ENCODE measurements at places on chromosomes 2 and 18.

- DNase-seq, result no peak
These were observed 51.7 kb downstream of the PELI1 start for GRCh38 chr2:64092502-64092901.

DNA sequence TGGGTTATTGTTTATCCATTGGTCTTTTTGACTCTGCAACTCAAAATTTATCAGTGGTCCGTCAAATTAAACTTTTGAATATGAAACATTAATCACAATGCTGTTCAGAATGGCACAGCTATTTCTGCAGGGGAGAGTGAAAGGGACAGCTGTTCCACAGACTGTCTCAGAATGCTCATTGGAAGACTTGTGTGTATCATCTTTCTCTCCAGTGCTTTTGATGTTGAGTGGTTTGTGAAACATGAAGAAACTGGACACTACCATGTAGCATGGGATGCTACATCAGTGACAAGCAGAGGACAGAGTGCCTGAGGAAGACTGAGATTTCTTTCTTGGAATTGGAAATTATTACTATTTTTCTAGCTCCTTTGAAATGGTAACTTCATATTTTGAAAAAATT is 115.7 kb downstream of the PLCL1 start:
- no peak for DNase-seq

GRCh38 chr2:63983986-63984605 is 35.1 kb downstream of the VPS54 start:
- no peak for DNase-seq

DNA sequence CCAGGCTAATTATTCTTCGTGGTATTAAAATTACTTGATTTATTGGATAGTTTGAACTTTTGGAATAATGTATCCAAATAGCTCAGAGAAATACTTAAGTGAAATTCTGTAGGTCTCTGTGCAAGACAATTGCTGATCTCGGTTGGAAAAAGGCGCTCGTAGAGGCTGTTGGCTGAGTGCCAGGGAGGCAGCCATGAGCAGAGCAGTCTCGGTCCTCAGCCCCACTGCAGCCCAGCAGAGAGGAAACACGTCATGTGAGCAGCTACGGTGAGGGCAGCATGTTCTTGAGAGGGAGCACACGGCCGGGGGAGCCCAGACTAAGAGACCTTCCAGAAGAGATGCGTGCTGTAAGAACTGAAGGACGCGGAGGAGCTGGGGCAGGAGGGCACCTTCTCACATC is 42.5 kb downstream of the DCDC2C start:
- no peak for DNase-seq

- no peak for DNase-seq
These were observed 29.3 kb downstream of the PTRHD1 start for GRCh38 chr2:24763843-24764242.

DNA sequence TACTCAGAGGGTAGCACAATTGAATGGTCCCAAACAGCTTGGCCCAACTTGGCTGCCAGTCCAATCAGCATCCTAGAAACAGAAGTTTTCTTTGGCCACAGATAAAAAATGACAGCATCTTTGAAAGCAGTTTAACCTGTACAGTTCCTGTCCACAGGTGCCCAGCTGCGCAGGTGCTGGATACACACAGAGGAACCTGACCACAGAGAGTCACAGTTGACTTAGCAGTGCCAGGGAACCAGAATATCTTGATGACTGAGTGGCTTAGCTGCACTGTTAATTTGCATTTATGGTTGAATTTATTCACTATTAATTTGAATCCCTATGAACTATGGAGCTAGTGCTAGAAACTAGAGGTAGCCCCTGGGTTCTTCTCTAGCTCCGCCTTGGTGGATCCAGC is 93.7 kb downstream of the TPGS2 start:
- no peak for DNase-seq

- DNase-seq, result no peak
These were observed 101.5 kb upstream of the GPC1 start for GRCh38 chr2:240333985-240334384.

Data from NCI-H2171 (cell line).